Psoas muscle (tissue), 8 donors: ENCODE measurements at places on chromosomes 5 and 9.

DNA sequence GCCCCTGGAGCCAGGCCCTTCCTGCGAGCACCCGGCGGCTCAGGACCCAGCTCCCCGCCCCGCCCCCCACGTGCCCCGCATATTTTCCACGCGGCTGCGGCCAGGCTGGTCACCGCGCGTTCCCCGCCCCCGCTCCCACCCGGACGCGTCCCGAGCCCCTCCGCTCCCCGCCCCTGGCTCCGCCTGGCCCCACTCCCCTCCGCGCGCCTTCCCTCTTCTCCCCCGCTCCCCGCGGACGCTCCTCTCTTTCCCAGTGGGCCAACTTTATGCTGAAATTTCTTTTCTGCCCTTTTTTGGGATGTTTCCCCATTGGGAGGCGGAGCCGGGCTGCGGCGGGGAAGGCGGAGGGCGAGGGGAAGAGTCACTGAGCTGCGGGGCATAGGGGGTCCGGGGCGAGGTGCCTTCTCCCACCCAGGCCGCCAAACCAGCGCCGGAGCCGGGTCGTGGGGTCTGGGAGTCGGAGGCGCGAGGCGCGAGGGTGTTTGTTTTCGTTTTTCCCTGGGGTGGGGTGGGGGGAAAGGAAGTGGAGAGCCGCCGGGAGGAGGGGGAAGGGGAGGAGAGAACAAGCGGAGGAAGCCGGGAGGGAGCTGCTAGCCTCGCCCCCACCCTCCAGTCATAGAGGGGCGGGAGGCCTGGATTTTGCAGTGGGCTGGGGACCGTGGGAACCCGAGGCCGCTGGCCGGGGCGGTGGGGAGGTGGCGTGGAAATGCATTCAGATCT lies 1.0 kb upstream of the TPM2 start:
- H3K4me1 ChIP-seq = peaks cover 19% of the 10 kb centered on the region
- H3K4me3 ChIP-seq = peak overlapping the region; percentile 100
- H3K27ac ChIP-seq = peak overlapping the region; percentile 100
- H3K27me3 ChIP-seq = no peaks in the 10 kb centered on the region

DNA sequence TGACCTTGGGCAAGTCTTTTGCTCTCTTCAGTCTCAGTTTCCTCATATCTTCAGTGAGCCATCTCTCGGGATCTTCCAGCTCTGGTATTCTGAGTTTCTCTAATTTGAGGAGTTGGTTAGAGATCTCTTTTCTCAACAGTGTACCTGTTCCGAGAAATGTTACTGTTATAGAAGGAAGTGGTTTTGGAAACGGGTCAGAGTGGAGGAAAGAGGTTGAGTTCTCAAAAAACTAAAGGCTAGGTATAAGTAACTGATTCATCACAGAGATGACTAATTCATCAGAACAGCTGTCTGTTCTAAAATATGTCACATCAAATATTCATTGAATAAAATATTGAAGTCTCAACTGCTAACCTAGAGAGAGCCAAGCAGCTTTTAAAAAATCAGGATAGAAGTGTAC lies 106.6 kb downstream of the PALM2AKAP2 start:
- H3K4me1 ChIP-seq = peaks cover 19% of the 10 kb centered on the region
- no peak for DNase-seq
- no peaks in the 10 kb centered on the region for H3K36me3 ChIP-seq
- no peaks in the 10 kb centered on the region for H3K27me3 ChIP-seq

- no peaks in the 10 kb centered on the region for H3K36me3 ChIP-seq
- H3K27me3 ChIP-seq = no peaks in the 10 kb centered on the region
- H3K27ac ChIP-seq = no peak overlapping the region
- no peak overlapping the region for H3K4me3 ChIP-seq
- DNase-seq = no peak
These were observed 156.5 kb upstream of the NFIL3 start for GRCh38 chr9:91580136-91580535.

- DNase-seq = no peak
- no peaks in the 10 kb centered on the region for H3K27me3 ChIP-seq
- H3K4me1 ChIP-seq = no peaks in the 10 kb centered on the region
- no peaks in the 10 kb centered on the region for H3K36me3 ChIP-seq
- peak overlapping the region; percentile 32 for H3K4me3 ChIP-seq
These were observed 1037.3 kb upstream of the ACO1 start for GRCh38 chr9:31347082-31347617.

DNA sequence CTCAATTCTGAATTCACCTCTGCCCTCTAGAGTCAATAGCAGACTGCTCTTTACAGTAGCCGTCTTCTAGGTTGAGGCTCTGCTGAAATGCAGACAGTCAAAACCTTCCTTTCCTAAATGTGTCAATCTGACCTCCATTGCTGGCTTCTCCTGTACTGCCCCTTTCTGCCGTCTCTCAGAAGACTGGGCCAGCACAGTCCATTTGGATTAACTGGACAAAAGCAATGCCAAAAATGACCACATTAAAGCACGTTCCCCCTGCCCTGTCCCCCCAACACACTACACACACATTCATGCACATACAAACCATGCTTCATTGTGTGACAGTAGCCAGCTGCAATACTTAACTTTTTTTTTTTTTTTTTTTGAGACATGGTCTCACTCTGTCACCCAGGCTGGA lies 130.2 kb upstream of the LIFR start:
- DNase-seq = no peak
- H3K36me3 ChIP-seq = no peaks in the 10 kb centered on the region
- no peak overlapping the region for H3K4me3 ChIP-seq

GRCh38 chr5:109350537-109351270 lies 59.1 kb downstream of the PJA2 start:
- H3K36me3 ChIP-seq = no peaks in the 10 kb centered on the region
- no peak overlapping the region for H3K4me3 ChIP-seq
- H3K27ac ChIP-seq = no peak overlapping the region
- no peak for DNase-seq
- H3K4me1 ChIP-seq = peaks cover 10% of the 10 kb centered on the region

GRCh38 chr9:120742951-120743416 lies 28.7 kb upstream of the MEGF9 start:
- H3K4me3 ChIP-seq = no peak overlapping the region
- H3K27me3 ChIP-seq = no peaks in the 10 kb centered on the region

DNA sequence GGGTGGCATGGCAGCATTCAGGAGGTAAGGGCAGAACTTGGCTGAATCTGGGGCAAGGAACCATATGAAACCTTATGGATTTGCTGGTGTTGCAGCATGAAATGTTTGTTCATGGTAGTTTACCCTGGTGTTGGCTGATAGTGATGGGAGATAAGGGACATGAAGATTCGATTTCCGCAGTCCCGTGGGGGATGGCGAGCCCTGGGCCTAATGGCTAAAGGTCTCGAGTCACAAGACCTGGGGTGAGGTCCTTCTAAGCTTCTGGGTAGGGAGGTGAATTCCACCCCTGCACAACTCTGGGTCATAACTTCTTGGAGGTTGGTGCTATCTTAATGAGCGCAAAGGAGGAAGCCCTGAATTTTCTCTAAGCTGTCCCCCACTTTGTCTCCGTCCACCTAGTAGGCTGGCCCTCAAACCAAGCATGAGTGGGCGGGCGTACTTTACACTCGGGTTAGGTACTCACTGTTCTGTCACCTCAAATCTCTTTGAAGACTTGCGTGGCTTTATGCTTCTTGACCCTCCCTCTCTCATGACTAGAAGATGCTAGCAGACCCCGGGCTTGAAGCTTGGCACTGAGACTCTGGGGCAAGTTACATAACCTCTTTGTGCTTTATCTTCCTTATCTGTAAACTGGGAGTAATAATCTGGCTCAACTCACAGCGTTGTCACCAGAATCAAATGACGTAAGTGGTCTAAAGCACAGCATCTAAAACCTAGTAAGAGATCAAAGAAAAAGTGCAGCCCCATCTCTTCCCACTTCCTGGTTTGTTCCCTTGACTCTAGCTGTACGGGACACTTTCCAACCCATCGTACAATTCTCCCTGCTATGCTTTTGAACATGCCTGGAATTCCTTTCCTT lies 72.5 kb downstream of the BASP1 start:
- H3K4me3 ChIP-seq = no peak overlapping the region
- H3K36me3 ChIP-seq = no peaks in the 10 kb centered on the region
- no peaks in the 10 kb centered on the region for H3K4me1 ChIP-seq
- no peak overlapping the region for H3K27ac ChIP-seq

GRCh38 chr9:73152953-73153352 lies 1.3 kb downstream of the ANXA1 start:
- H3K27me3 ChIP-seq = no peaks in the 10 kb centered on the region
- H3K36me3 ChIP-seq = no peaks in the 10 kb centered on the region
- peaks cover 17% of the 10 kb centered on the region for H3K4me1 ChIP-seq
- peak overlapping the region; percentile 65 for H3K4me3 ChIP-seq
- peak overlapping the region; percentile 58 for H3K27ac ChIP-seq

- no peak for DNase-seq
- H3K27me3 ChIP-seq = no peaks in the 10 kb centered on the region
- H3K36me3 ChIP-seq = peaks cover 5% of the 10 kb centered on the region
- H3K27ac ChIP-seq = peak overlapping the region; percentile 96
These were observed 11.8 kb upstream of the CXXC5 start for GRCh38 chr5:139636207-139636792.

GRCh38 chr5:138610918-138611677 lies 35.9 kb upstream of the HSPA9 start:
- H3K27me3 ChIP-seq = no peaks in the 10 kb centered on the region
- no peak for DNase-seq
- peak overlapping the region; percentile 44 for H3K4me3 ChIP-seq
- no peaks in the 10 kb centered on the region for H3K4me1 ChIP-seq
- H3K27ac ChIP-seq = no peak overlapping the region
- H3K36me3 ChIP-seq = no peaks in the 10 kb centered on the region

- H3K27me3 ChIP-seq = no peaks in the 10 kb centered on the region
- no peak overlapping the region for H3K27ac ChIP-seq
- DNase-seq = no peak
- peaks cover 17% of the 10 kb centered on the region for H3K4me1 ChIP-seq
- H3K36me3 ChIP-seq = no peaks in the 10 kb centered on the region
- no peak overlapping the region for H3K4me3 ChIP-seq
These were observed 235.7 kb downstream of the PLK2 start for GRCh38 chr5:58224221-58224620.

DNA sequence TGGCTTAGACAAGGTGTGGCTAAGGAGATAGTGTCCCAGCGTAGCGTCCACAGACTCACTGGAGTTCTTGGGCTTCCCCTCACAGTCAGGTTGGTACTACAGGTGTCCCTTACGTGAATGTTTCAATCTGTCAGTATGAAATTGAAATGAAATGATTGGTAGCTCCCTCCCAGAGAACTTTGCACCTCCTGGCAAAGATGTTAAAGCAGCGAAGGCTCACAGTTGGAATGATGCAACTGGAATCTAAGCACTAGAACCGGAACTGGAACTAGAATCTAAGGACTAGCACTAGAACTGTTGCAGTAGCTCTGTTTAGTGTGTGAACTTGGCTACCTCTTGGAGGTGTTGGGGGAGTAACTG lies 1.1 kb downstream of the SLC31A1 start:
- H3K36me3 ChIP-seq = peaks cover 10% of the 10 kb centered on the region
- peaks cover 22% of the 10 kb centered on the region for H3K4me1 ChIP-seq
- no peaks in the 10 kb centered on the region for H3K27me3 ChIP-seq
- H3K4me3 ChIP-seq = peak overlapping the region; percentile 79
- peak overlapping the region; percentile 91 for H3K27ac ChIP-seq

DNA sequence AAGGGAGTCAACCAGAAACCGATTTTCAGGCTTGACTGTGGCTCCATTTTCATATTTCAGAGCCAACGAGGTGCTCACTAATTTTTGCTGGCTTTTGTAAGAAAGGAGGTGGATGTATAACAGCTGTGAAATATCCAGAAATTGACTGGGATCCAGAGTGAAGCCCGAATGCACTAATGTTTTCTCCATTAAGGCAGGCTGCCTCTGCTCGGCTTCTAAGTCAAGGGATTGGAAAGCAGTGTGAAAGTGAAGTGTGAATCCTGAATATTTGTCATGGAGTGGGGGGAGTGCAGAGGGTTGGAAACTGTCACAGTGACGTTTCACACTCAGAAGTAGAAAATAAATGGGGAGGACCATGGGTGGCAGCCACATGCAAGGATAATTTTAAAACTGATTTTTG lies 237.4 kb downstream of the GOLPH3 start:
- no peak overlapping the region for H3K27ac ChIP-seq
- H3K27me3 ChIP-seq = no peaks in the 10 kb centered on the region
- H3K4me3 ChIP-seq = no peak overlapping the region
- no peak for DNase-seq

- no peak overlapping the region for H3K27ac ChIP-seq
- no peak for DNase-seq
- H3K4me1 ChIP-seq = peaks cover 38% of the 10 kb centered on the region
- peaks cover 2% of the 10 kb centered on the region for H3K27me3 ChIP-seq
- peak overlapping the region; percentile 73 for H3K4me3 ChIP-seq
These were observed 2.3 kb downstream of the SLC22A4 start for GRCh38 chr5:132296412-132297016.

GRCh38 chr5:1423901-1424603 lies 21.2 kb downstream of the SLC6A3 start:
- no peak overlapping the region for H3K4me3 ChIP-seq
- no peaks in the 10 kb centered on the region for H3K4me1 ChIP-seq
- no peaks in the 10 kb centered on the region for H3K36me3 ChIP-seq
- peaks cover 6% of the 10 kb centered on the region for H3K27me3 ChIP-seq
- peak; percentile 22 for DNase-seq

- DNase-seq = no peak
- no peaks in the 10 kb centered on the region for H3K27me3 ChIP-seq
- H3K27ac ChIP-seq = no peak overlapping the region
These were observed 136.7 kb downstream of the PRKACG start for GRCh38 chr9:68877219-68877618.

- no peaks in the 10 kb centered on the region for H3K36me3 ChIP-seq
- no peak overlapping the region for H3K4me3 ChIP-seq
- H3K4me1 ChIP-seq = no peaks in the 10 kb centered on the region
- no peaks in the 10 kb centered on the region for H3K27me3 ChIP-seq
- H3K27ac ChIP-seq = no peak overlapping the region
- no peak for DNase-seq
These were observed 7.0 kb downstream of the DMGDH start for GRCh38 chr5:79062436-79062835.

GRCh38 chr5:93715327-93715726 lies 26.1 kb downstream of the POU5F2 start:
- H3K4me1 ChIP-seq = no peaks in the 10 kb centered on the region
- no peak overlapping the region for H3K4me3 ChIP-seq
- H3K36me3 ChIP-seq = no peaks in the 10 kb centered on the region
- DNase-seq = no peak

DNA sequence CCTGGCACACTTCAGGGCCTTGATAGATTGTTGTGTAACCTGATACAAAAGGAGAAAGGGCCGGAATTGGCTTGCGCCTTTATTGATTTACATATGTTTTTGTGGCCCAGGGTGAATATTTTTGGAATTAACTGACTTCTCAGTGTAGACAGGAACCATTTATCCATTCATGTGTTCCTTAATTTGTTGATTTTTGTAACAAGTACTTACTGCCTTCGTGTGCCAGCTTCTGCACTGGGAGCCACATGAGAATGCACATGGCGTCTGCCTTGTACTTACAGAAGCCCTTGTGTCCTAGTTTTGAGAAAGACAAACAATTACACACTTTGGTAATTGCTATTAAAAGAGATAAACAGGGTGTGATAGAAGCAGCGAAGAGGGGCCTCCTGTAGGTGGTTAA lies 26.4 kb downstream of the EHMT1 start:
- no peak for DNase-seq
- H3K27me3 ChIP-seq = no peaks in the 10 kb centered on the region
- peaks cover 16% of the 10 kb centered on the region for H3K36me3 ChIP-seq
- H3K4me3 ChIP-seq = no peak overlapping the region
- H3K4me1 ChIP-seq = no peaks in the 10 kb centered on the region
- H3K27ac ChIP-seq = no peak overlapping the region

- H3K4me1 ChIP-seq = no peaks in the 10 kb centered on the region
- no peak for DNase-seq
- H3K36me3 ChIP-seq = no peaks in the 10 kb centered on the region
- H3K27ac ChIP-seq = no peak overlapping the region
- no peaks in the 10 kb centered on the region for H3K27me3 ChIP-seq
These were observed 106.0 kb upstream of the LRRTM2 start for GRCh38 chr5:138981131-138981530.

GRCh38 chr5:94473936-94474335 lies 144.5 kb downstream of the KIAA0825 start:
- no peak for DNase-seq
- no peak overlapping the region for H3K27ac ChIP-seq
- H3K36me3 ChIP-seq = no peaks in the 10 kb centered on the region
- H3K4me3 ChIP-seq = no peak overlapping the region
